ENCODE measurements at places on chromosomes 7 and 10. TPM values are rescaled to one million over a fixed set of nuclear protein-coding genes. Genes with fewer than 3 reads are reported as not detected.

DNA sequence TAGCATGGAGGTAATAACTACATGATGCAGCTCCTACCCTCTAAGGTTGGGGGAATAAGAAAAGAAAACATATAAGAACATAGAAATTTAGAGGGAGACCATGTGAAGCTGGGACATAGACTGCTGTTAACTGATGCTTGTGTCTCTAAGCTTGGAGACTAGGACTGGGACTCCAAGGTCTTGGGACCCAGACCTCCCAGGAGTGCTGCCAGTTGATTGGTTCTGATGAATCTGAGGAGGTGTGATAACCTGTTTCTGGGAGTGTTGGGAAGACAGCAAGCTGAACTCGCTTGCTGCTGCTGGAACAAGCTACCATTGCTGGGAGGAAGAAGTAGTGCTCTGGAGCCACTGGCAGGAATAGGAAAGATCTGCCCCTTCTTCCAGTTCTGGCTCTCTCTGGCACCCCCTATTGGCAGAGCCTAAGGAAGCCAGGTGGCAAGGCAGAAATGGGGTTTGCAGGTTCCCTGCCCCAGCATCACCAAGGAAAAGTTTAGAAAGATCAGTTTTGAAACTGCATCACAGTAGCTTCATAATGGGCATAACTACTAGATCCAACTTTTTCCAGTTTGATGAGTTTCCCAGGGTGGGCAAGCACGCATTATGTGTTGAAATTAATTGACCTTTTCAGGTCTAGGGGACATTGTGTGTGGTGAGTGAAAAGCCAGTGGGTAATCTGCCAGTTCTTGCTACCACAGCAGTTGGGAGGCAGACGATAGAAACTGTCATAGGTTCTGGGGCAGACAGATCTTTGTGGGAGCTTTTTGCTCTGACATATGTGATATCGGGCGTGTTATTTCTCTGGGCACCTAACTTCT, 140.7 kb downstream of the SND1 start:
- H3K4me3 ChIP-seq = no peak overlapping the region
- H3K36me3 ChIP-seq = no peaks in the 10 kb centered on the region
- no peak overlapping the region for H3K27ac ChIP-seq
- H3K4me1 ChIP-seq = peaks cover 27% of the 10 kb centered on the region
- H3K27me3 ChIP-seq = no peaks in the 10 kb centered on the region
- DNase-seq = peak; percentile 24

SPDYE16 gene
- total RNA-seq = not detected

TRPV5 gene
- total RNA-seq = not detected

SPDYE8 gene
- not detected for total RNA-seq
